Effector memory CD4-positive, alpha-beta T cell (primary cell): ENCODE measurements at places on chromosomes 16 and 17.

GRCh38 chr17:282912-283882 lies 69.4 kb downstream of the RPH3AL start:
- DNase-seq: no peak

DNA sequence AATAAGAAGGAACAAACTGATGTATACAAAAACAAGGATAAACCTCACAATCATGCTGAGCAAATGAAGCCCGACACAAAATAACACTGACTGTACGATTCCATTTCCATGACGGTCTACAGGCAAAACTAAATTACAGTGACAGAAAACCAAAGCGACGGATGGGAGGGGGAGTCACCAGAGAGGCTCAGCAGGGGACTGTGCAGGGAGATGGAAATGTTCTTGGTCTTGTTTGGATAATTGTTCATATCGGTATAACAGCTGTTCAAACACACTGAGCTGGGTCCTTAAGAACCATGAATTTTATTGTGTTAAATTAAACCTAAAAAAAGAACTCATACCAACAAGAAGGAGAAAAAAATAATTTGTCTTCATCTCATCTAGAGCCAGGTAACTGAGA lies 97.8 kb downstream of the NXN start:
- no peak for DNase-seq

DNA sequence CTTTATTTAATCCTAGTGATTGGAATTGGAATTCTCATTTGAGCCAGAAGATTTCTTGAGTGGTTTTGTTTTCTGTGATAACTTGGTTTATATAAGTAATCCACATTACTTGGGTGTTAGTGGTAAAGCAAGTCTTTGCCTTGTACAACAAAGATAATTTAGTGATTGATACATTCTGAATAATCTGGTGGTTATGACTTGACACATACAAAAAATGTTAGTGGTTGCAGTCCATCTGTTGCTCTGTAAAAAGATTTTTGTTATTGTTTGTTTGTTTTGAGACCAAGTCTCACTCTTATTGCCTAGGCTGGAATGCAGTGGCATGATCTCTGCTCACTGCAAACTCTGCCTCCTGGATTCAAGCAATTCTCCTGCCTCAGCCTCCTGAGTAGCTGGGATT lies 13.2 kb downstream of the OMG start:
- no peak for DNase-seq

DNA sequence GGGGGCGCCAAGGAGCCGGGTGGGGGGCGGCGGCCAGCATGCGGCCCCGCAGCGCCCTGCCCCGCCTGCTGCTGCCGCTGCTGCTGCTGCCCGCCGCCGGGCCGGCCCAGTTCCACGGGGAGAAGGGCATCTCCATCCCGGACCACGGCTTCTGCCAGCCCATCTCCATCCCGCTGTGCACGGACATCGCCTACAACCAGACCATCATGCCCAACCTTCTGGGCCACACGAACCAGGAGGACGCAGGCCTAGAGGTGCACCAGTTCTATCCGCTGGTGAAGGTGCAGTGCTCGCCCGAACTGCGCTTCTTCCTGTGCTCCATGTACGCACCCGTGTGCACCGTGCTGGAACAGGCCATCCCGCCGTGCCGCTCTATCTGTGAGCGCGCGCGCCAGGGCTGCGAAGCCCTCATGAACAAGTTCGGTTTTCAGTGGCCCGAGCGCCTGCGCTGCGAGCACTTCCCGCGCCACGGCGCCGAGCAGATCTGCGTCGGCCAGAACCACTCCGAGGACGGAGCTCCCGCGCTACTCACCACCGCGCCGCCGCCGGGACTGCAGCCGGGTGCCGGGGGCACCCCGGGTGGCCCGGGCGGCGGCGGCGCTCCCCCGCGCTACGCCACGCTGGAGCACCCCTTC lies 484 bp downstream of the FZD2 start:
- DNase-seq: no peak

- DNase-seq: no peak
Measured at GRCh38 chr16:27152121-27152520, 51.2 kb upstream of the KDM8 start.

DNA sequence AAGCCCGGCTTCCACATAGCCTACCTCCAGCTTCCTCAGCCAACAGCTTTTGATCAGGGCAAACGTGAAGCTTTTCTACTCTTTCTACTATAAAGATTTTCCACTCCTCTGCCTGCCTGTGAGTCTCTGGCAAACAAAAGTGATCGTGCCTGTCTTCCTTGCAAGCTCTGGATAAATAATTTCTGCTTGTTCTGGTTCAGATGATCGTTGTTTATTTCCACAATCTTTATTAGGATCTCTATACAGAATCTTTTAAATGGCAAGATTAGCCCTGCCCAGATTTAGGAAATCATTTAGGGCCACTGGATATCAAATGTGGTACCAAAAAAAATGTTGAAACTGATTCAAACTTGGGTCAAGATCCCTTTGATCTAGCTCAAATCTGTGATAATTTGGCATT lies 20.4 kb downstream of the KCNJ16 start:
- DNase-seq: no peak

DNA sequence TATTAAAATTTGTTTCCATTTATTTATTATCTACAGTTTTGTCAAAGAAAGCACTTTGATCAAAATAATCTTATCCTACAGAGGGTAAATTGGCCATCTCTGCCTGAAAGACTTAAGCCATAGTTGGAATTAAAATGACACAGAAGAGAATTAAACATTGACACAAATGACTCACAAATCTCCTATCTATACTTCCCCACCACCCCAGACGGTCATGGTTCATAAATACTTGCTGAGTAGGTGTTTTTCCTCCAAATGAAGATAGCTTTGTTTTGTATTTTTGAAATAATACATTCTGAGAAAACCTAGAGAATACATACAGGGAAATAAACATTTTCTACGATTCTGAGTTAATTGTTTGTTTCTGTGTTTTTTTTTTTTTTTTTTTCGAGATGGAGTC lies 142.8 kb downstream of the MAP2K6 start:
- DNase-seq: no peak

- no peak for DNase-seq
Measured at GRCh38 chr17:21368545-21369246, 7.5 kb upstream of the KCNJ12 start.

GRCh38 chr17:27856676-27857432 lies 36.3 kb downstream of the LYRM9 start:
- no peak for DNase-seq

GRCh38 chr16:14024283-14024682 lies 46.8 kb upstream of the MRTFB start:
- no peak for DNase-seq

GRCh38 chr17:17535957-17536356 lies 39.8 kb upstream of the RASD1 start:
- no peak for DNase-seq

GRCh38 chr16:88719933-88720296 lies 13.6 kb downstream of the CTU2 start:
- no peak for DNase-seq
